ENCODE measurements at places on chromosomes 2 and 18. TPM values are rescaled to one million over a fixed set of nuclear protein-coding genes. Genes with fewer than 3 reads are reported as not detected.

CUL3 gene
- total RNA-seq = 76.7 TPM

CROCC2 gene
- total RNA-seq = not detected

CFAP210 gene
- not detected for total RNA-seq

DNA sequence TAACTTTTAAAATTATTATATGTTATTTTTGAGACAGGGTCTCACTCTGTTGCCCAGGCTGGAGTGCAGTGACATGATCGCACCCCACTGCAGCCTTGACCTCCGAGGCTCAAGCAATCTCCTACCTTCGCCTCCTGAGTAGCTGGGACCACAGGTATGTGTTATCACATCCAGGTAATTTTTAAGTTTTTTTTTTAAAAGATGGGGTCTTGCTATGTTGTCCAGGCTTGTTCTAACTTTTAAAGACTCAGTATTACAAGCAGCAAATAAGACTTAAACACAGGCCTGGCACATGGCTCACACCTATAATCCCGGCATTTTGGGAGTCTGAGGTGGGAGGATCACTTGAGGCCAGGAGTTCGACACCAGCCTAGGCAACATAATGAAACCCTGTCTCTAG lies 101.2 kb downstream of the ASXL2 start:
- no peak for DNase-seq

DNA sequence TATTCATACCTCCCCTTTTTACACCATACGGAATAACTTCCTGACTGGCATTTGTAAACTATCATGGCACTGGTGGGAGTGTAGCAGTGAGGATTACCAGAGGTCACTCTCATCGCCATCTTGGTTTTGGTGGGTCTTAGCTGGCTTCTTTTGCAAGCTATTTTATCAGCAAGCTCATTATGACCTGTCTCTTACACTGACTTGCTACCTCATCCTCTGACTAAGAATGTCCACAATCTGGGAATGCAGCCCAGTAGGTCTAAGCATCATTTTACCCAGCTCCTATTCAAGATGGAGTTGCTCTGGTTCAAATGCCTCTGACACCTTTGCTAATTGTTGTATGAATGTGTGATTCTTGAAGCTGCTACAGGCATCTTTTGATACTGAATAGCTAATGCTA lies 950.8 kb upstream of the SLC39A10 start:
- no peak for DNase-seq

- DNase-seq = no peak
Measured at GRCh38 chr2:164922134-164922533, 33.2 kb downstream of the SLC38A11 start.

- DNase-seq = no peak
Measured at GRCh38 chr18:11482271-11482670, 127.1 kb upstream of the SLC35G4 start.

DNA sequence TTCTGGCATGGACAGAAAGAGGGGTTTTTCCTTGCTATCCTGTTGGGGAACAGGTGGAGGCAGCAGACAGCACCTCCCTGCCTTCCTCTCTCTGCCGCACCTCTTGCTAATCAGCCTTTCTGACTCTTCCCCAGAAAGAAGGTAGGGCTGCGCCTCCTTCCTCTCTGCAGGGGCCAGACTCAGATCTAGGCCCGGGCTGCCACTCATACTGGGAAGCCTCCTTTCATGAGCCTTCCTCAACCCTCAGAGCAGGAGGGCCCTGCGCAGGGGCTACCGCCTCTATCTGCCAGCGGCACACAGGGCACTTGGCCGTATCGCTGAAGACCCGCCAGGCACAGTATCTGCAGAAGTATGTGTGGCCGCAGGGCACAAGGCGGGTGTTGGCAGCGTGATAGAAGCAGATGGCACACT lies 7.1 kb downstream of the NEURL3 start:
- DNase-seq = no peak

DNA sequence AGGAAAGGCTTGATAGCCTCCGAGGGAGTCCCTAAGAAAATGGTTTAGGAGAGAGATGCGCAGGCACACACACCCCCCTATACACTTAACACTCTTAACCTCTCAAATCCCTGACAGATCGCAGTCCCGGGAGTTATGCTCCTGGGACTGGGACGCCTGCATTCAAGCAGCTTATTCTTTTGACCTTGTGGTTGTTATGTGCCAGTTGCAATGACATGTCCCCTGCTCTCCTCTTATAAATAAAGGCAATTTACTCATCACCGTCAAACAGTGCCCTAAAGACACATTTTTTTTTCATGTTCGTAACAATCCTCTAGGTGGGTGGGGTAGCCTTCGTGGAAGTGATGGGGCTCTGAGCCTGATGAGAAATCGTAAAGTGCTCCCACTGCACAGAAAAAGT lies 162.2 kb downstream of the LRRC30 start:
- no peak for DNase-seq
